ENCODE measurements at places on chromosomes 7 and 10. TPM values are rescaled to one million over a fixed set of nuclear protein-coding genes. Genes with fewer than 3 reads are reported as not detected.

DNA sequence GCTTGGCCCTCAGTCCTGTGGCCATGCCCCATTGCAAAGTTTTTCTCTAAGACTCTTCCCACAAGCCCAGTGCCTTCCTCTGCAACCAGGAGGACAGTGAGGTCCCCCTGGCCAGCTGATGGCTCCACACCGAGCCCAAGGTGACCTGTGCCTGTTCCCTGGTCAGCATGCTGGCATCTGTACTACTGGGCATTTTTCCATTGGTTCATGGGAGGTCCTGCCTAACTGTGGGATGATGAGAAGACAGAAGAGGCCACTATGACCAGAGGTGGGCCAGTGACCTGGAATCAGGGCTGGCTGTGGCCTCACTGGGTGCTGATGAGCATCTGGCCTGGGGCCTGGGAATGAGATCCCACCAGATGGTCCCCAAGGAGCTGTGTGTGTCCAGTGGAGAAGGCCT is 20.2 kb downstream of the CALML3 start:
- no peak for DNase-seq

DNA sequence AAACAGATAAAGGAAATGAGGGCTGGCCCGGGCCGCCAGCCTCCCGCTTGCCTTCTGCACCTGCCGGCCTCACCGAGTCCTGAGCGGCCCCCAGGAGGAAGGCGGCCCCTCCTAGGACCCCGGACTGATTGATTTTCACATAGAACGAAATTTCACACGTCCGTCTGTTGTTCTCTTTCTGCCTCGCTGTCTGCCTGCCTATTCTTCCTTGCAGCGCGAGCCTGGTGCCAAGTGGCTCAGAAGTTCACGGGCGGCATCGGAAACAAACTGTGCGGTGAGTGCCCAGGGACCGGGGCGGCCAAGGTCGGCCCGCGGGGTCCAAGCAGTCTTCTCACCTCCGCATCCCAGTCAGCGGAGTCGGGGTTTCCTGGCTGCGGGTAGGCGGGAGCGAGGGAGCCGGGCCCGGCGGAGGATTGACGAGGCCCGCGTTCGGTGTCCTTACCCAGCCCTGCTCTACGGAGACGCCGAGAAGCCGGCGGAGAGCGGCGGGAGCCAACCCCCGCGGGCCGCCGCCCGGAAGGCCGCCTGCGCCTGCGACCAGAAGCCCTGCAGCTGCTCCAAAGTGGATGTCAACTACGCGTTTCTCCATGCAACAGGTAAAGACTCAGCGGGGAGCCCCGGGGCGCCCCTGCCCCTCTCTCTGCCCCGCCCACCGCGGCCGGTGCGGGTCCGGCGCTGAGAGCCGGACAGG is 967 bp downstream of the GAD2 start:
- no peak for DNase-seq

GRCh38 chr10:1381339-1381738 is 325.2 kb downstream of the WDR37 start:
- no peak for DNase-seq

- DNase-seq, result no peak
These were observed 1061.3 kb upstream of the LRRTM3 start for GRCh38 chr10:65864529-65864928.

- DNase-seq, result no peak
These were observed 94.8 kb downstream of the CHN2 start for GRCh38 chr7:29289156-29290021.

DNA sequence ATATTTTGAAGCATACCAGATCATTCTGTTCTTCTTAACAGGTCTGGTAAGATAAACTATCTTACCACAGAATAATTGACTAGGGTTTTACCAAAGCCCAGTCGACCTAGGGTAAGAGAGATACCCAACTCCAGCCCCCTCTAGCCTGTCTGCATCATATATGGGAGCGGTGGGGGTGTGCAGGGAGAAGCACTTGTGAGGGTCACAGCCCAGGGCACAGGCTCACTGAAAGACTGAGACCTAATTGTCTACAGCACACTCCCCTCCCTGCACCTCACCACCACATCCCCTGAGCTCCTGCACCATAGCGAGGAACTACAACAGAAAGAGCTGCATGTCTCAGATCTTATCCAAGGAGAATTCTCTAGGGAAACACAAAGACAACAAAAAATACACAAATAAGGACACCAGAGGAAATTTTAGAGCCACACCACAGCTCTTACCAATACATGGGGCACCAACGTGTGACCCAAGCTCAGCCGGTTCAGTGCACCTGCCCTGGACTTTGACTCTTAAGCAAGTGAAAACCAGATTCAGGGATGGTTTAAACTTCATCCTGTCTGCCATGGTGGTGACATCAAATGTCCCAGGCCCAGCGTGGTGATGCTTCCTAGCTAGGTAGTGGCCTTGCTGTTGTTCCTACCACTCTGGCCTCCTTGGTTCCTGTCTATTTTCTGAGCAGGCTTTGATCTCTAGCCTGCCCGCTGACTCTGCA is 150.8 kb downstream of the HERPUD2 start:
- DNase-seq, result no peak

Gene GNAT3
- not detected for polyA plus RNA-seq

Gene TBX20
- polyA plus RNA-seq, result not detected
